Right atrium auricular region (tissue), 2 donors: ENCODE measurements at places on chromosomes 12 and 14. TPM values are rescaled to one million over a fixed set of nuclear protein-coding genes. Genes with fewer than 3 reads are reported as not detected.

Gene TSPAN11
- 4.1 TPM for total RNA-seq

Gene HOXC10
- total RNA-seq, result not detected

Gene SLC39A2
- total RNA-seq, result not detected

Gene SLC41A2
- 17.5 TPM for total RNA-seq

Gene ZNF10
- total RNA-seq, result 6.8 TPM

GRCh38 chr14:35336494-35337268 lies 44.5 kb downstream of the PSMA6 start:
- peak; percentile 95 for DNase-seq

GRCh38 chr12:118061873-118062843 lies 1.2 kb upstream of the WSB2 start:
- no peak for DNase-seq

GRCh38 chr12:93323625-93324329 lies 53.9 kb upstream of the NUDT4 start:
- no peak for DNase-seq

- no peak for DNase-seq
Measured at GRCh38 chr14:31457665-31458659, 656 bp upstream of the DTD2 start.

GRCh38 chr14:72701605-72702004 lies 192.3 kb downstream of the DPF3 start:
- no peak for DNase-seq

- DNase-seq, result no peak
Measured at GRCh38 chr12:104718304-104718929, 239.7 kb downstream of the SLC41A2 start.

DNA sequence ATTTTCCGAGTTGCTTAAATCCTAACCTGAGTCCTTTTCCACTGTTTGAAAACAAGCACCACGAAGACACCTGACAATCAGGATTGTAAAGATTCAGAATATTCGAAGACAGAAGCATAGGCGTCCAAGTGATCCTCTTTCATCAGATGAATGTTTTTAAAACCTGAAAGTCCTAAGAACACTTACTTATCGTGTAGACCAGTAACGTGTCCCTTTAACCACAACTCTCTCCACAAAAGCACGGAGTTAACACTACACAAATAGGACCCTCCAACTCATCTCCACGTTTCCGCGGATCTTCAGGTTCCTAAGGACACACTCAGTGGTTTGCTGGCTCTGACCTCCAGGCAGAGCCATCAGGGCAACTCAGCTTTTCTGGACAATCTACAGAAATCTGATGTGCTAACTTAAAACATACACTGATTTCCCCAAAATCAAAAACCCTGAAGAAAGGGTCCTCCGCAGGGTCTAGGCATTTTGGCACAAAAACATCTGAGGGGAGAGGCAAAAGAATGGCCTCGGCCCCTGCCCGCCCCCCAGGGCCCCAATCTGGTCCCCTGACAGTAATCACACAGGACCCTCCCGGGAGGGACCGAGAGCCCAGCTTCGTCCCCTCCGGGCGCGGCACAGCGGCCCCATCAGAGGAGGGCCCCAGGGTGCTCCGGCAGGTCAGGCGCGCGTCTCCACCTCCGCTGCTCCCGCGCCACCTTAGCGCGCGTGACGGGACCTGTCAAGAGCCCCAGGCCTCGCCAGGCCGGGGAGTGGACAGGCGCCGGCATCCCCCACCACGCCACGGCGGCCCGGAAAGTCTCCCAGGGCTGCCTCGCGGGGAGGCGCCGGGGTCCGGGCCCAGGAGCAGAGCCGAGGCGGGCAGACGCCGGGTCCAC lies 925 bp downstream of the DICER1 start:
- no peak for DNase-seq

DNA sequence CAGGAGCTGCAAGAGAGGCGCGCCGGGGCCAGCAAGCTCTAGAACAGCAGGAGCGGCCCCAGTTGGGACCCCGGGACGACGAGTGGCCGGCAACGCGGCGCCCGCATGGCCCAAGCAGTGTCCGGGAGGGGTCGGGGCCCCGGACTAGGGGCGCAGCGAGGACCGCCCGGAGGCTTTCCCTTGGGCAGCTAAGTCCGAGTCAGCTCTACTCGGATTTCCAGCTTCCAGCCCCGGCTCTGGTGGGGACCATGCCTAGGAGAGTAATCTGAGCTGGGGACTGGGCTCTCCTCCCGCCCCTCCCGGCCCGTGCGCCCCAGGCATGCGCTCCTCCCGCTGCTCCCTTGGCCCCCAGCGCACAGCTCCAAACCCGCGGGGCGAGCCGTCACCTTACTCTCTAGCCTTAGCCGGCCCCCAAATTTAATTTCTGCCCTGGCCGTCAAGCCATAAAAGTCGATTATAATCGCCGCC lies 41.6 kb upstream of the CAPRIN2 start:
- DNase-seq, result no peak

GRCh38 chr14:52695481-52696091 lies at the start of gene ERO1A:
Gene ERO1A (minus strand): TSS chr14:52695558. CDS start chr14:52695481, 77 bp downstream.
- peak; percentile 83 for DNase-seq

GRCh38 chr12:111275308-111275707 lies 93.6 kb downstream of the PHETA1 start:
- no peak for DNase-seq

DNA sequence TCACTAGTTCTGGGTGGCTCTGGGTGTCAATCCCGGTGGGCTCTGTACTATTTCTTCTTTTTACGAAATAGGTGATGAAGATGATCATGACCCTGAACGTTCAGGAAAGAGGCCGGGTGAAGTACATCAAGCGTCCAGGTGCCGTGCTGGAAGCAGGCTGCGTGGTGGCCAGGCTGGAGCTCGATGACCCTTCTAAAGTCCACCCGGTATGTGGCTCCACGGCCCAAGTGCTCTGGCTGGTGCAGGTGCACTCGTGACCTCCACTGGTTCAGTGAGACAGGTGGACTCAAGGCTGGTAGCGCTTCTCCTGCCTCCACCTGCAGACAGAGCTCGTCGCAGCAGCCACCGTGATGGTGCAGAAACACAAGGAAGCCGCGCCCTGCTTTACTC lies 85.1 kb downstream of the ACACB start:
- DNase-seq, result no peak

DNA sequence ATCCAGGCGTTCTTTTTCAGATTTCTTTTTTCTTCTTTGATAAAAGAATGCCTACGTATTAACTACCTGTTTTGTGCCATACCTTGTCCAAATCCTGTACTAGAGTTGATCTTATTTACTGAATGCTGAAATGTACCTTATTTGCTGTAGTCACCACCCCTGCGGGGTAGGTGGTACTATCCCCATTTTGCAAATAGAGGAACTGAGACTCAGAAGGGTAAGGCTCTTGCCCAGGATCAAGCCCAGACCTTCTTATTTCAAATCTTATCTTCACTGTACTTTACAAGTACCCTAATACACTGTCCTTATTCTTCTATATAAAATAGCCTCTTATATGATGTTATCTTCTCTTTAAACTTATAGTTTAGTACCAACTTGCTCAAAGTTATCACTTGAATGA lies 206.5 kb downstream of the SLC41A2 start:
- no peak for DNase-seq

DNA sequence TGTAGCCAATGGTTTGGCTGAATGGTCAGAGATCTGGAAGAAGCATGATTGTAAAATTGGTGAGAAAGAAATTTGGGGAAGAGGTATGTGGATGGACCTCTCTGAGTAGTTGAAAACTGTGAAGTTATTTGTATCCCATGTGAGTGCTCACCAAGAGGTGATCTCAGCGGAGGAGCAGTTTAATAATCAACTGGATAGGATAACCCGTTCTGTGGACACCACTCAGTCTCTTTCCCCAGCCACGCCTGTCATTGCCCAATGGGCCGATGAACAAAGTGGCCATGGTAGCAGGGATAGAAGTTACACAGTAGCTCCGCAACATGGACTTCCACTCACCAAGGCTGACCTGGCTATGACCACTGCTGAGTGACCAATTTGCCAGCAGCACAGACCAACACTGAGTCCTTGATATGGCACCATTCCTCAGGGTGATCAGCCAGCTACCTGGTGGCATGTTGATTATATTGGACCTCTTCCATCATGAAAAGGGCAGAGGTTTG lies 257.4 kb upstream of the ATXN7L3B start:
- no peak for DNase-seq

- DNase-seq, result peak; percentile 69
Measured at GRCh38 chr14:91317381-91318308, 73.1 kb upstream of the GPR68 start.

DNA sequence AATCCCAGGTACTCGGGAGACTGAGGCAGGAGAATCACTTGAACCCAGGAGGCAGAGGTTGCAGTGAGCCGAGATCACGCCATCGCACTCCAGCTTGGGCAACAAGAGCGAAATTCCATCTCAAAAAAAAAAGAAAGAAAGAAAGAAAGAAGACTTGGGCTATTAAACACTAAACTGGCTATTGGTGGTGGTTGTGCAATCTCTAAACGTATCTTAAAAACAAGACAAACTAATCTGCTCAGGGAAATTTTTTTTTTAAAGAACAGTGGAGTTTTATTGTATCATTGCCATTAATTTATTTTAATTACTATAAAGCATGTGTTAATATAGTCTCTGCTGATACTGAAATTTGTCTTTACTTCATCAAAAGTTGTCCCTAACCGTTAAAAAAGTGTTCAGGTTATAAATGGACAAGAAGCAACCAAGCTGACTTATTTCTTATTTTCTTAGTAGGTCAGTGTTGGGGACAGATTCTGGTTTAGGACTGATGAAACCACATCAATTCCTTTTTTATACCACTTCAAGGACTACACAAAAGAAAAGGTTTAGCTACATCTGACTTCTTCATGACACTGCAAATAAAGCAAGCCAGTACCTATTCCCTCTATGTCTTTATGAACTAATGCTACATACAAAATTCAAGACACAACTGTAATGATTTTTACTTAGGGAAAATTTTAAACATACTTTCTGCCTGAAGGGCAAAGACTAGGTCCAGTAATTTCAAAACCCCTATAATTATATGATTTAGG lies 68.7 kb upstream of the KRAS start:
- no peak for DNase-seq

- DNase-seq, result no peak
Measured at GRCh38 chr14:95345032-95345431, 25.3 kb upstream of the CLMN start.

DNA sequence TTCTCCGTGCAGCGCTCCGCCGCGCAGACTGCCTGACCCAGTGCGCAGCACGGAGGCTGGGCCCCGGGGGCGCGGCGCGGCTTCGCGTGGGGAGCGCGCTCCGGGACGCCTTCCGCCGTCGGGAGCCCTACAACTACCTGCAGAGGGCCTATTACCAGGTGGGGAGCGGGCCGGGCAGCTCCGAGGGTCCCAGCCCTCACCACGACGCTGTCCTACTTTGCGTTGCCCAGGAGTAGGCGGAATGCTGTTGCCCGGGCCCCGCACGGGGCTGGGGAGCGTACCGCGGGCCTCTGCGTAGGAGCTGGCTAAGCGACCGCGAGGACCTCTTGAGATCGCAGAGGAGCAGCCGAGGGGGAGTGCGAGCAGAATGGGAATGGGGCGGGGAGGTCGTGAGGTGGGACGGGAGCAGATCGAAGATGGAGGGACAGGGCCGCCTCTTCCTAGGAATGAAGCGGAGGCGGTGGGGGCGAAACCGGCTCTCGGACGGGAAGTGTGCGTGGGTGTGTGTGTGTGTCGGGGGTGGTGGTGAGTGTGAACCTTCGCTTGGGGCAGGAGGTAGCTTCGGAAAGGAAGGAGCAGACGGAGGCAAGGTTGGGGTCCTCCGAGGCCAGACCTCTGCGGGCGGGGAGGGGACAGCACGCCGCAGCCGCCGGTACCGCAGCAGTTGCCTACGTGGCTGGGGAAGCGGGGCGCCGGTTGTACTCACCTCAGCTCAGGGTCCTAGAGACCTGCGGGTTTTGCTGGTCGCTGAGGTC lies 751 bp downstream of the P3H3 start:
- DNase-seq, result no peak

- no peak for DNase-seq
Measured at GRCh38 chr14:104106471-104106991, 21.0 kb downstream of the ASPG start.

DNA sequence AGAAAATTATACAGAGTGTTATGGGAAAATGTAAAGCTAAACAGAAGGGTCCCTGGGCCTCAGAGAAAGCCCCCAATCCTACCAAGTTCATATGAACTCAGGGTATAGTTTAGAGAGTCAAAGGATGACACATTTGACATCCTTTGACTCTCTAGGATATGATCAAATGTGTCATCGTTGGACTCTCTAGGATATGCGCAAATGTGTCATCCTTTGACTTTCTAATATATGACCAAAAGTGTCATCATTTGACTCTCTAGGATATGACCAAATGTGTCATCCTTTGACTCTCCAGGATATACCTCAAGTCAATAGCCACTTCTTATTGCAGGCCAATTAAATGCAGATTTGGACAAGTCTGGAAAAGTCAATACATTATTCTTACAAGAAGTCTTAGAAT lies 204.8 kb upstream of the IGF1 start:
- DNase-seq, result no peak

DNA sequence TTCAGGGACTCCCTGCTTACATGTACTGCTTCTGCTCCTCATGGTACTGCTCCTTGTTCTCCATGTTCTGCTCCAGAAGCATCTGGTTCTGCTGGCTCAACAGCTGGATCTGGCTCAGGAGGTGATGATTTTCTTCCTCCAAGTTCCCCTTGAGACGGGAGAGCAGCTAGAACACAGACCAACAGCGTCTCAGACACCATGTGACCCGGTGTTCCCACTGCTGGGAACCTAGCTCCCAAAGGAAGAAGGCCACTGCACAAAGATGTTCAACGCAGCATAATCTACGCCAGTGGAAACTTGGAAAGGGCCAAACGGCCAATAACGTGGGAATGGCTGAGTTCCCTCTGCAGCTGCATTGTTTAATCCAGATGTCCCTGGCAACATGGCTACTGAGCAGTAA lies 49.6 kb upstream of the GPR68 start:
- DNase-seq, result no peak
